ENCODE measurements at places on chromosomes 4 and X. TPM values are rescaled to one million over a fixed set of nuclear protein-coding genes. Genes with fewer than 3 reads are reported as not detected.

Gene NXT2
- polyA plus RNA-seq = 10.1 TPM

Gene SPARCL1
- polyA plus RNA-seq = 486 TPM

Gene MID1
- 5.2 TPM for polyA plus RNA-seq

Gene SNX12
- 35.1 TPM for polyA plus RNA-seq

Gene HSFX2
- 0.61 TPM for polyA plus RNA-seq

Gene H2AZ1
- polyA plus RNA-seq = 132 TPM

Gene MAB21L2
- 0.04 TPM for polyA plus RNA-seq

Gene REPS2
- 8.0 TPM for polyA plus RNA-seq

Gene USP11
- polyA plus RNA-seq = 22.9 TPM

Gene CPZ
- 1.4 TPM for polyA plus RNA-seq

Gene PAGE1
- polyA plus RNA-seq = not detected

Gene SLC35A2
- polyA plus RNA-seq = 41.2 TPM

Gene PRSS48
- polyA plus RNA-seq = not detected

Gene PCDH18
- polyA plus RNA-seq = 1.7 TPM

Gene SPANXA2
- not detected for polyA plus RNA-seq

Gene DUSP21
- not detected for polyA plus RNA-seq

Gene GAGE12C
- polyA plus RNA-seq = not detected

Gene MAGEE1
- polyA plus RNA-seq = 0.57 TPM

Gene NUDT11
- polyA plus RNA-seq = 0.44 TPM

Gene TMEM35A
- 0.47 TPM for polyA plus RNA-seq

Gene SMIM10L2A
- 0.48 TPM for polyA plus RNA-seq

Gene PROM1
- 12.4 TPM for polyA plus RNA-seq

Gene SYNPO2
- 5.3 TPM for polyA plus RNA-seq

Gene ART3
- polyA plus RNA-seq = 0.13 TPM

Gene SPINK2
- polyA plus RNA-seq = not detected

Gene TMEM31
- 0.30 TPM for polyA plus RNA-seq

Gene PABPC1L2B
- not detected for polyA plus RNA-seq

Gene ZDHHC15
- 0.59 TPM for polyA plus RNA-seq
